ENCODE measurements at places on chromosomes 13 and 19.

DNA sequence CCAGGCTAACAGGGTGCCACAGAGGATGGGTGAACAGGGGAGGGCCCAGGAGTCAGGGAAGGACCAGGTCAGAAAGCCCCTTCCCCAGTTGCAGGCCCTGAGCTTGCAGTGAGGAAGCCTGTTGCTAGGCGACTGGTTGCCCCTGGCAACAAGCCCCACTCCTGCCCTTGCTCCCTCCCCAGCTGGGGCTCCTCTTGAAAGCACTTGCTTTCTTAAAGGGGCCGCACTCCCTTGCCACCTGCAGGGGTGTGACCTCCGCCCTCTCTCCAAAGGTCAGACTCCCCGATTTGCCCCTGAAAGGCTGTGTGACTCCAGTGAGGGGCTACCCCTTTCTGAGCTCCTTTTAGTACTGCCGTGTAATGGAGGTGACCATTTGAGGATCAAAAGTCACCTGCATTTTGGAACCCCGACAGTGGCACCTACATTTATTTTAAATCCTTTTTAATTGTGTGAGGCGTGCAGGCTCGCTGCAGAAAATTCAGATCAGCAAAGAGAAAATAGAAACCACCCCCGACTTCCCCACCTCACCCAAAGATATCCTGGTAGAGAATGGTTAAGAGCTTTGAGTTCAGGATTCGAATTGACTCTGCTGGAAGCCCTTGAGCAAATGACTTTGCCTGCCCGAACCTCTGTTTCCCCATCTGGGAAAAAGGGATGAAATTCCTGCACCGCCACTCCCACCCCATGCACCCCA lies 4.8 kb downstream of the FCHO1 start:
- DNase-seq, result no peak
- peaks cover 54% of the 10 kb centered on the region for H3K36me3 ChIP-seq
- H3K4me1 ChIP-seq, result peaks cover 44% of the 10 kb centered on the region
- H3K4me3 ChIP-seq, result no peak overlapping the region
- peak overlapping the region; percentile 26 for H3K27ac ChIP-seq

DNA sequence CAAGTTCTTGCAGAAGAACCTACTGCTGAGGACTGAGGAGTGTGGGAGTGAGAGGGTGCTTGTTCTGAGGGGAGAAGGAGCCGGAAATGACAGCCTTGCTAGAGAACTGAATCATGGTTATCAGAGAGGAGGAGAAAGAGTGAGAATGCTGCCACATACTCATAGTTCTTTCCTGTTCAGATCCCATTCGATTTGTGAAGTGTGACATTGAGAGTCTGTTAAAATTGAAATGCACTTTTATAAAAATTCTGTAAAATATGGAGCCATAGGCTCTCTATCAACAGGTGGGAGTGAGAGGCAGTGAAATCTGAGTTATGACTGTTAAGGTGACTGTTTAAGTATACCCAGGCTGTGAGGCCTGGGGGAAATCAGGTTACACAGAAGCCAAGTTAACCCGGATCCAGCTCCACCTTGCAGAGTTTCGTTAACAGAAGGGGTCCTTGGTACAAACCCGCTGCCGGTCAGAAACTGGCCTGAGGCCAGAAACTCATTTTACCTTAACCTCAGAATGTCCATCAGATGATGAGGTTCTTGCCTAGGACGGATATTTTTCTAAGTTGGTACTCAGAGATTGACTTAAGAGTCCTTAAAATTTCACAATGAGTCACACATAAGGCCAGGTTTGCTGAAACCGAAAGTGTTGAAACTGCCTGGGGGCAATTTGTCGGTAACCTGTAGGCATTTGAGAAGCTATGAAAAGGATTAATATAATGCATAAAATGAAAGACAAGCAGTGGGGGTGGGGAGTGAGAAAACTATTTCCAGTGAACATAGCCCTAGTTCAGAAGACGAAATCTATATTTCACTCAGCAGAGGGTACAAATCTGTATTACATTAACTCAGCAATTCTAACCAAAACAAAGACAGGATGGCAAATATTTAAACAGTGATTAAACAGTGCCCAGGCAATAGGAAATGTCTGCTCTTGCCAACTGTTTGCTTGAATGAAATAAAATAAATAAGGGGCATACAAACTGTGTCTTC lies 350.5 kb downstream of the KCNRG start:
- peaks cover 13% of the 10 kb centered on the region for H3K36me3 ChIP-seq
- peak; percentile 54 for DNase-seq
- peaks cover 32% of the 10 kb centered on the region for H3K27me3 ChIP-seq
- peak overlapping the region; percentile 66 for H3K4me3 ChIP-seq
- H3K27ac ChIP-seq, result peak overlapping the region; percentile 75

GRCh38 chr19:33214596-33214995 lies 11.1 kb downstream of the SLC7A10 start:
- H3K36me3 ChIP-seq, result no peaks in the 10 kb centered on the region
- DNase-seq, result no peak
- H3K4me3 ChIP-seq, result no peak overlapping the region
- H3K27ac ChIP-seq, result no peak overlapping the region
- no peaks in the 10 kb centered on the region for H3K27me3 ChIP-seq

GRCh38 chr13:48496271-48497161 lies 36.4 kb downstream of the RCBTB2 start:
- no peaks in the 10 kb centered on the region for H3K27me3 ChIP-seq
- H3K36me3 ChIP-seq, result peaks cover 10% of the 10 kb centered on the region

DNA sequence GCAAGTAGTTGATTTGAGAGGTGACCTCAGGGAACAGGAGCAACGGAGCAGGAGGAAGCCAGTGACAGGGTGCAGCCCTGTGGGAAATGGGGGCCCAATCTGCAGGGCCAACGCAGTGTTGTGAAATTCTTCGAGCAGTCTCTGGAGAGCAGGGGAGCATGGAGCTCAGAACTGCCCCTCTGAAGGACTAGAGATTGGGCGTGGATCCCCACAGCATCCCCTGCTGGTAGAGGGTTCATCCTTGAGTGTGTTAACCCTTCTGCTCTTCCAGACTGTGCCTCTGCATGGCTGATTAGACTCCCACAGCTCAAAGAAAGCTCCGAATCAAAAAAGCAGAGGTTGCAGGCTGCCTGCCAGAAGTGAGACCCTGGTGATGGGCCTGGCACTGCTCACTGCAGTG lies 77.9 kb upstream of the UQCRFS1 start:
- no peaks in the 10 kb centered on the region for H3K4me1 ChIP-seq
- peaks cover 3% of the 10 kb centered on the region for H3K27me3 ChIP-seq
- H3K27ac ChIP-seq, result no peak overlapping the region
- H3K36me3 ChIP-seq, result no peaks in the 10 kb centered on the region
- no peak for DNase-seq

- peaks cover 26% of the 10 kb centered on the region for H3K4me1 ChIP-seq
- H3K27me3 ChIP-seq, result peaks cover 2% of the 10 kb centered on the region
- DNase-seq, result no peak
- peak overlapping the region; percentile 72 for H3K27ac ChIP-seq
- H3K4me3 ChIP-seq, result peak overlapping the region; percentile 93
- H3K36me3 ChIP-seq, result peaks cover 43% of the 10 kb centered on the region
Measured at GRCh38 chr19:55406826-55407549, 600 bp downstream of the UBE2S start.

- peaks cover 27% of the 10 kb centered on the region for H3K36me3 ChIP-seq
- DNase-seq, result no peak
- H3K27ac ChIP-seq, result no peak overlapping the region
- no peaks in the 10 kb centered on the region for H3K4me1 ChIP-seq
- no peak overlapping the region for H3K4me3 ChIP-seq
Measured at GRCh38 chr13:112810608-112811007, 120.8 kb downstream of the ATP11A start.

DNA sequence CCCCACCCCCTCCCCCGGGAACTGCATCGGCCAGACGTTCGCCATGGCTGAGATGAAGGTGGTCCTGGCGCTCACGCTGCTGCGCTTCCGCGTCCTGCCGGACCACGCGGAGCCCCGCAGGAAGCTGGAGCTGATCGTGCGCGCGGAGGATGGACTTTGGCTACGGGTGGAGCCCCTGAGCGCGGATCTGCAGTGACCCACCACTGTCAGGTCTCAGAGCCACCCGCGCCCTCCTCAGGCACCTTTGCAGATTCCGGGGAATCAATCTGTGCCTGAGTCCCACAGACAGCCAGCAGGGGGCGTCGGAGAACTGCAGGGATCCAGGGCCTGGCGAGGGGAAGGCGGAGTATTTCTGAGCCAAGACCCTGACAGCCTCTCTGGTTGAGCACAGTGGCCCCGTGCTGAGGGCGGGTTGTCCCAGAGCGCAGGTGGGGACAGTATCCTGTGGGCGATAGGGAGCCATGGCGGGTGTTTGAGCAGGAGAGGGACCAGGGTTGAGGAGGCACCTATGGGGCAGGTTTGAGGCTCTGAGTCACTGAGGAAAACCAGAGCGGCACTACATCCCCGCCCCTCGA lies 30.4 kb upstream of the CYP4F8 start:
- no peak overlapping the region for H3K4me3 ChIP-seq
- H3K4me1 ChIP-seq, result no peaks in the 10 kb centered on the region
- no peaks in the 10 kb centered on the region for H3K36me3 ChIP-seq
- peaks cover 8% of the 10 kb centered on the region for H3K27me3 ChIP-seq

GRCh38 chr19:10270180-10270615 lies 722 bp upstream of the ICAM1 start:
- no peaks in the 10 kb centered on the region for H3K27me3 ChIP-seq
- peak; percentile 80 for DNase-seq
- H3K27ac ChIP-seq, result peak overlapping the region; percentile 94
- peaks cover 31% of the 10 kb centered on the region for H3K4me1 ChIP-seq
- peaks cover 23% of the 10 kb centered on the region for H3K36me3 ChIP-seq

- peaks cover 3% of the 10 kb centered on the region for H3K27me3 ChIP-seq
- DNase-seq, result peak; percentile 48
- peak overlapping the region; percentile 96 for H3K27ac ChIP-seq
- H3K36me3 ChIP-seq, result peaks cover 22% of the 10 kb centered on the region
- H3K4me1 ChIP-seq, result peaks cover 25% of the 10 kb centered on the region
- H3K4me3 ChIP-seq, result peak overlapping the region; percentile 98
Measured at GRCh38 chr19:5718579-5719273, 1.2 kb downstream of the LONP1 start.

DNA sequence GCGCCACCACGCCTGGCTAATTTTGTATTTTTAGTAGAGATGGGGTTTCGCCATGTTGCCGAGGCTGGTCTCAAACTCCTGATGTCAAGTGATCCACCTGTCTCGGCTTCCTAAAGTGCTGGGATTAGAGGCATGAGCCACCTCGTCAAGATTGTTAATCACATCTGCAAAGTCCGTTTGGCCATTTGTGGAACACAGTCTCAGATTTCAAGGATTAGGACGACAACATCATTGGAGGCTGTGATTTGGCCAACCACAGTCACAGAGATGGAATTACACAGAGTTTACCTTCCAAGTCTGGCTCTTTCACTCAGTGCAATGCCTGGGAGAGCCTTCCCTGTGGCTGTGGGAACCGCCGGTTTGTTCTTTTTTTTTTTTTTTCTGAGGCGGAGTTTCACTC lies 17.8 kb downstream of the SULT2B1 start:
- no peaks in the 10 kb centered on the region for H3K36me3 ChIP-seq
- DNase-seq, result no peak
- H3K27me3 ChIP-seq, result peaks cover 3% of the 10 kb centered on the region
- no peak overlapping the region for H3K4me3 ChIP-seq

DNA sequence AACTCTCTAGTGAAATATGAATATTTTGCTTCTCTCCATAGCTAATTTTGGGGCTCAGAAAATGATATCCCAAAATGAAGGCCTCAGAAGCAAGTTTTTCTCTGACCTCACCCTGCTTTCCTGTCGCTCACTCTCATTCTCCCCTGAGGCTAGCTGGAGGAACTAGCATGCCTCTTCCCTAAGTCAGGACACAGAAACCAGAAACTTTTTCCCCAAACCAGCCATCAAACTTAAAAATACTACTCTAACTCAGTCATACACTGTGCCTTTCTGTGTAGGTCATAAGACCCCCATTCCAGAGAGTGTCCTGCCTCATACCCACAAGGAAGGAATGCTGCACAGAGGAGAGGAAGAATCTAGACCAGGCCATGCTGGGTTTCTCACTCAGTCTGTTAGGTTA lies 329.6 kb downstream of the PCDH20 start:
- H3K4me1 ChIP-seq, result no peaks in the 10 kb centered on the region
- no peaks in the 10 kb centered on the region for H3K36me3 ChIP-seq
- no peak overlapping the region for H3K4me3 ChIP-seq
- H3K27me3 ChIP-seq, result no peaks in the 10 kb centered on the region

GRCh38 chr19:5977222-5977784 lies 637 bp downstream of the RANBP3 start:
- peak overlapping the region; percentile 88 for H3K27ac ChIP-seq
- H3K4me3 ChIP-seq, result peak overlapping the region; percentile 98
- no peaks in the 10 kb centered on the region for H3K27me3 ChIP-seq

DNA sequence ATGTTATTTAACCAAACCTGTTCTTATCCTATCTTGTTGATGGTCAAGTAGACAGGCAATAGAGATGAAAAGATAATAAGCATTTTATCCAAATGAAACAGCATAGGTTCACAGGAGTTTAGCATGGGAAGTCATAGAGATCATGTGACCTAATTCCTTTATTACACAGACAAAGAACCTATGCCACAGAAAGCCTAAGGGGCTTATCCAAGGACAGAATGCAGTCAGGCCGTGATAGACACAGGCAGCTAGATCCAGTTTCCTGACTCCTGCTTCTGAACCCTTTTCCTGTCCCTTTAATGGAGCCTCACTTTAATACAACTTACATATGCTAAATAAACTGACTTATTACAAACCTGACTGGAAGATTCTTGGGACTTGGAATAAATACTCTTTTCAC lies 532.1 kb downstream of the IRS2 start:
- H3K4me3 ChIP-seq, result no peak overlapping the region
- no peak overlapping the region for H3K27ac ChIP-seq
- H3K36me3 ChIP-seq, result no peaks in the 10 kb centered on the region
- peaks cover 2% of the 10 kb centered on the region for H3K27me3 ChIP-seq
- DNase-seq, result no peak

GRCh38 chr19:4831304-4831978 lies at the start of gene TICAM1:
Gene TICAM1 (minus strand): TSS chr19:4831712. CDS start chr19:4818377, 13,335 bp downstream.
- DNase-seq, result peak; percentile 85
- H3K36me3 ChIP-seq, result peaks cover 11% of the 10 kb centered on the region
- H3K4me1 ChIP-seq, result peaks cover 22% of the 10 kb centered on the region

- H3K4me3 ChIP-seq, result no peak overlapping the region
- H3K27me3 ChIP-seq, result no peaks in the 10 kb centered on the region
- no peak for DNase-seq
- peaks cover 74% of the 10 kb centered on the region for H3K4me1 ChIP-seq
Measured at GRCh38 chr13:24276861-24277260, 32.5 kb upstream of the C1QTNF9 start.

GRCh38 chr13:99386495-99386894 lies 79.3 kb upstream of the GPR183 start:
- no peak overlapping the region for H3K4me3 ChIP-seq
- H3K4me1 ChIP-seq, result peaks cover 45% of the 10 kb centered on the region
- no peak for DNase-seq
- H3K36me3 ChIP-seq, result peaks cover 22% of the 10 kb centered on the region
